ENCODE measurements at places on chromosomes 1 and 21.
A peak's percentile ranks its signal among the peaks of the same experiment; 100 is the strongest.

DNA sequence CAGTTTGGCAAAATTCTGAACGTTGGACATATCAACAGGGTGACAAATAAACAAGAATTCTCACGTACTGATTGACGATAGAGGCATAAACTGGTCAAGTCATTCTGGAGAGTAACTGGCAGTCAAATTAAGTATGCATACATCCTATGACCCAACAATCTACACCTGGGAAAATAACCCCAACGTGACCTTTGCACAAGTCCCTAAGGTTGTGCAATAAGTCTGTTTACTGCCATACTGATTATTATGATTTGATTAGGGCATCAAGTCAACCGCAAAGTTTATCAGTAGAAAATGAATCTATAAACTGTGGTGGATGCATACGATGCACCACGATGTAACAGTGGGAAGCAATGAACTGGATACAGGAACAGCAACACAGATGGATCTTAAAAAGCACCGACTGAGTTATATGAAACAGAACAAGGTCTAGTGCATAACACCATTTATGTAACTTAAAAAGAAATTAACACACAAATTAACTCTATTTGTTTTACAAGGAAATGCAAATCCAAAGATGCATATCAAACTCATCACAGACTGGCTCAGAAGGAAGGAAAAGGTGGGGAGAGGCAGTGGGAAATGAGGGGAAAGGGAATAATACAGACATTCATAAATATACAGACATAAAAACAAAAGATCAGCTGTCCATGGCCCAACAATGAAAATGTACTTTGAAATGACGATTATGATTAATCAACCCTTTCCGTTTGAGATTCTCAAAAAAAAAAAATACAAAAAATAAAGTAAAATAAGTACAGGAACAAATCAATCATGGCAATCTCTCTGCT, 41.0 kb upstream of the SEC16B start:
- DNase-seq = no peak

DNA sequence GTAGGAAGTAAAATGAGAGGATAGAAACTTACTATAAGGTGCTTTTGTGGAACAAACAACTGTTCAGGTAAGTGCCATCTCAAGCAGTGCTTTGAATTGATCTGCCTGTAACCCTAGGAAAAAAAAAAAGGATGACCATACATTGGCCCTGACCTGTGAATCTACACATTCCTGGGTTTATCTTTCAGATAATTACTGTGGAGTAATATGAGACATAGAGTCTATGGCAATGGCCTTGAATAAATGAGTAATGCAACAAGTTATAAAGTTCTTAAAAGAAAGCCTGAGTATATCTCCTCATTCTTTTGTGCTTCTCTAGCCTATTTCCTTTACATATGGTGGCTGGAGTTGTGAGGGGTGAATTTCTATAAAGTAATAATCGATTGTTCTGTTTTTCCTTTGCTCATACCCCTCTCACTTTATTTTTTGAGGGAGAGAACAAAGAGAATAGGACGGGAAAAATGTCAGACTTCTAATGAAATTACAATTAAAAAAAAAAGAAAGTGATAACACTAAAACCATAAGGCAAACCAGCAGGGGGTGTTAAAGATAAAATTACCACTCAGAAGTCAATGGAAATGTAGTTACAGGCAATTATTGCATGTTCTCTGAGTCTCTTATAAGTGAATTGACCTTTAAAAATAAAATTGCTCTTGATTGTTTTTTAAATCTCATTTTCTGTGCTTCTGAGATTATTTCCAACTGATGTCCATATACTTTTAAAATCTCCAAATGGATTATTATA, 12.4 kb upstream of the ATP1A1 start:
- no peak for DNase-seq

GRCh38 chr1:203369666-203370065, 18.7 kb upstream of the FMOD start:
- DNase-seq = no peak

DNA sequence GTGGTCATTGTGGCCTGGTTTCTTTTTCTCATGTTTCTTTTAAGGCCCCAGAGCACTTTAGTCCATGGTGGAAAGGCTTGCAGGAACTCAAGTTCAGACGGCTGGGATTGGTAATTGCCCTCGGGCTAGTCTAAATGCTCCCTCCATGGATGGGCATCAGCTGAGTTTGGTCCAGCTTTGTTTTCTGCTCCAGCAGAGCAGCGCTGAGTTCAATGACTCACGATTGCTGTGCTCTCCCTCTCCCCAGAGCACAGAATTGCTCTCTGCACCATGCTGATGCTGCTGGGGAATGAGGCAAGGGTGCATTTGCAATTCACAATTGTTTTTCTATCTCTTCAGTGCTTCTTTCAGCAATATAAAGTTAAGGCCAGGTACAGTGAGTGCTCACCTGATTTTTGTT, 1.8 kb upstream of the OR2T6 start:
- no peak for DNase-seq

DNA sequence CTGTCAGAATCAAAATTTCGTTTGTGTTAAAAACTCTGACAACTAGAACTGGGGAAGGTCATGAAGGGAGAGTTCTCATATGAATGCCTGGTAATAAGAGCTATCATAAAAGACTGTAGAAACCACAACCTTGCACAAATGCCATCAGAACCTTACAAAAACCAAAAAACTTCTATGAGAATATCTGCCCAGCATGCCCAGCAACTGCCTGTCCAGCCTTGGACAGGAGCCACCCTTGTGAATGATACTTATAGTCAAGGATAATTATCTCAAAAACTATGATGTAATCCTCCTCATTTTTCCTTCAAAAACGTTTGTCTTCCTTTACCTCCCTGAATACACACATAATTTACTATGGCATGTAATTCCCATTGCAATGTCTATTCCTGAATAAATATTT, 53.4 kb upstream of the C1orf185 start:
- no peak for DNase-seq

GRCh38 chr1:109274533-109275476, 8.1 kb downstream of the PSRC1 start:
- DNase-seq = peak; percentile 58

- DNase-seq = peak; percentile 71
Measured at GRCh38 chr1:7257225-7257624, 472.0 kb downstream of the CAMTA1 start.

- DNase-seq = no peak
Measured at GRCh38 chr1:9654834-9655723, 3.5 kb downstream of the PIK3CD start.

- peak; percentile 19 for DNase-seq
Measured at GRCh38 chr21:25850126-25850842, 115.5 kb downstream of the GABPA start.

- DNase-seq = no peak
Measured at GRCh38 chr1:109822749-109823542, 59.2 kb upstream of the EPS8L3 start.

- DNase-seq = no peak
Measured at GRCh38 chr1:100322436-100323211, 29.7 kb upstream of the CDC14A start.

GRCh38 chr1:78663923-78664322, 14.3 kb downstream of the IFI44 start:
- DNase-seq = no peak

DNA sequence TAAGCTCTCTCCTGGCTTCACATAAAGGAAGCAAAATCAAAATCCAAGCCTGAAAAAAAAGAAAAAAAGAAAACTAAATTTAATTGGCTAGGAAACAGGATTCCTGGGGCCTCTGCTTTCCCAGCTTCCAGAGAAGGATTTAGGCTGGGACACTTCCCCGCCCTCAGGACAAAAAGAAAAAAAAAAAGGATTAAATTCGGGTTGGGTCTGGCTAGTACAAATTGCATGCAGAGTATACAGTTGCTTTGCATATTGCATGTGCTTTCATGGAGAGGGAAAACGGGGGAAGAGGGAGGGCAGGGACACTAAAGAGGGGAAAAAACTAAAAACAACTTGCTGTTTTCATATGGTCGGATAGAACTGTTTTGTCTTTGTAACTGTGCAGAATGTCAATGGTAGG, 42.7 kb downstream of the OLIG1 start:
- no peak for DNase-seq

- DNase-seq = no peak
Measured at GRCh38 chr1:5610432-5610831, 381.8 kb downstream of the NPHP4 start.

- DNase-seq = no peak
Measured at GRCh38 chr1:188958461-188959115, 1519.1 kb downstream of the BRINP3 start.

- DNase-seq = no peak
Measured at GRCh38 chr1:2384941-2385481, 6.3 kb downstream of the MORN1 start.

DNA sequence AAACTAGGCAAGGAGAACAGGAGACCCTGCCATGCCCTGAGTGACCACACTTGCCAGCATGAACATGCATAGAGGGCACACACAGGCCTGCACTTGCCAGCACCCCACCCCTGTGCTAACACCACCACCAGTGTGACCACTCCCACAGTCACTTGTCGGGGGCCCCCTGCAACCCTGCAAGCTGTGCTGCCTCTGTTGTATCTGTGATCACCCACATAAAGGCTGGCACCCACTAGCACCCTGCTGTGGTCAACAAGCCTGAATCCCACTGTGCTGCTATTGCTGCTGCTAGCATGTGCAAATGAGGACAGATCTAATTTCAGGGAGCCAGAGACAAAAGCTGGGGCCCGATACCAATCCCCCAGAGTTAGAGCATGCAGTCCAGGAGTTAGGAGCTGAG, 217.7 kb downstream of the GIPC2 start:
- DNase-seq = peak; percentile 34

GRCh38 chr1:47682198-47682597, 244.4 kb downstream of the FOXD2 start:
- no peak for DNase-seq

GRCh38 chr21:46155514-46156377, at the start of gene FTCD:
TSS of gene FTCD (minus strand) at chr21:46155579. CDS start at chr21:46155523, 56 bp downstream.
- no peak for DNase-seq

GRCh38 chr1:17158961-17159360, 39.7 kb upstream of the PADI2 start:
- no peak for DNase-seq

- DNase-seq = no peak
Measured at GRCh38 chr1:84776639-84777038, 86.4 kb upstream of the SSX2IP start.

- no peak for DNase-seq
Measured at GRCh38 chr1:169043823-169044222, 62.7 kb upstream of the ATP1B1 start.

DNA sequence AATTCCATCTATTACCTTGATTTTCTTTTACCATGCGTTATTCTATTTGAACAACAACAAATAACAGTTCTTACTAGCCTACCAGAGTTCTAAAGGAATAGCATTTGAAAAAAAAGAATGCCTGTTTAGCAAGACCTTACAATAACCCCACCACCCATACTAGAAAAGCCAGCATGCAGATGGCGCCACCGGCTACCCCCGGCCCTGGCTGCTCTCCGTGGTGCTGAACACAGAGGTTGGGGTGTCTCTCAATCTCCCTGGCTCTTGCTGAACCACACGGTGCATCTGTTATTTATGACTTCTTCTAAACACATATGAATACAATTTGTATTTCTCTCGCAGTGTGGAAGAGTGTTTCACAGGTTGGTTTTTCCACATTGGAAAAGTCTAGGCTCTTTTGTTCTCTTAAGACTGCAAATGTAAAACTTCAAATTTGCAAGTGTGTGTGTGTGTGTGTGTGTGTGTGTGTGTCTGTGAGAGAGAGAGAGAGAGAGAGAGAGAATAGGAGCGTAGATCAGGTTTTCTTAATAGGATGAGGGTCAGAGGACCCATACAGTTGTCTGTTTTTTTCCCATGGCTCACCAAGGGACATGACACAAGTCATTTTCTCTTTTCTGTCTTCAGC, 13.6 kb downstream of the GRIK3 start:
- no peak for DNase-seq

DNA sequence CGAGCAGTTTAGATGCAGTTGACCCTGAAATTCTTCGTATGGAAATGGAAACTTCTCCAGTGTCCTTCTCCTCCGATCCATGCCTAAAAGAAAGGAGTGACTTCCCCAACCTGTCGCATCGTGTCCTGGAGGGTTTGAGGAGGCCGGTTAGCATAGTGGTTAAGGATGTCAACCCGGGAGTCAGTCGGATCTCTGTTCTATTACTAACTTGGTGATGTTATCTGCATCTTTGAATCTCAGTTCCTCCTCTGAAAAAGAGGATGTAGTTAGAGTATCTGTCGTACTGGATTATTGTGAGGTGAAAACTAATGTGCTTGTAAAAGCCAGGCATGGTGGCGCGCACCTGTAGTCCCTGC, 684 bp downstream of the ZBTB8B start:
- no peak for DNase-seq

DNA sequence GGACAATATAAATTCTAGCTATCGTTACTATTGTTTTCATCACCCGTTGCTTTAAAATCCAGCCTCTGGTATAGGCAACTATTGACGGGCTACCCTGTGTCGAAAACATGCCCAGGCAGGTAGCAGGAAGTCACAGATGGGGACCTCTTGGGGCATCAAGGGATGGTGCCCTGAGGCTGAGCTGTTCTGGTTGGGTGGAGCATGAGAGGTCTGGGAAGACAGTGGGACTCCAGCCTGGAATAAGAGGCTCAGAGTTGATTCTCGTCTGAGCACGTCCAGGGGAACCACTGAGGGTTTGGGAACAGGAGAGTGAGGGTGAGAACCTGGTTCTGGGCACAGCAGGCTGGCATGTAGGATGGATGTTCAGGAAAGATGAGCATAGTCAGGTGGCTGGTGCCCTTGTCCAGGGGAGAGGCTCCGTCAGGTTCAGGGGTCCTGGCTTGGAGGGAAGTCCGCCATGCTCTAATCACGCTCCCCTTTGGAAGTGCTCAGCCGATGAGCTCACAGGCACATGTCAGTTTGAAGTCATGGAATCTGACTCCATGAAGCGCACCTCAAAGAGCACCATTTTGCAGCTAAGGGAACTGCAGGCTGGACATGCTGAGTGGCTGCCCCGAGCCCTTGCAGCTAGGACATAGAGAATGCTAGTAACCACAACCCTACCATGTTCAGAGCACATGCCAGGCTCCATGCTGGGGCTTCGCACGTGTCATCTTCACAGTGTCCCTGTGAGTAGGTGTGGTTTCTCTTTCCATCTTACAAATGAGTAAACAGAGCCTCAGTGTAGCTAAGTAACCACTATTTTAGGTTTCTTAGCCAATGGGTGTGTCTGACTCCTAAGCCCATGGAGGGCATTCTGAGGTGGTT, 21.0 kb downstream of the PCSK9 start:
- no peak for DNase-seq

DNA sequence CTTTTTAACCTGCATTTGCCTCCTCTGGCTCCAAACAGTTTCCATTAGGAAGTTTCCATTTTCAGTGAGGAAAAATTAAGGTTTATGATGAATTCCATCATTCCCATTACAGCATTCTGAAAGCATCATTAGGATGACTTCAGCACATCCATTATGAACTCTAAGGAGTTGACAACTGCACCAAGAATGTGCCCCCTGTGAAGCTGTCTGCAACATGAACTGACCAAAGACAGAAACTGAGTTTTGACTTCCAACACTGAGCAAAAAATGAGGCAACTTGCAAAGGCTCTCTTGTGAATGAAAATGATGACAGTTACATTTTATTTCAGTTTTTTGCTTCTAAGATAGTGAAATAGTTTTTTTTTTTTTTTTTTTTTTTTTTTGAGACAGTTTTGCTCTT, 18.3 kb upstream of the KCNE1 start:
- DNase-seq = no peak
